Adipose tissue (tissue), 3 donors: ENCODE measurements at places on chromosomes 16 and 17. TPM values are rescaled to one million over a fixed set of nuclear protein-coding genes. Genes with fewer than 3 reads are reported as not detected.

The C17orf50 gene
- polyA plus RNA-seq = not detected

The CYLD gene
- polyA plus RNA-seq = 12.5 TPM

The RGS9 gene
- 4.5 TPM for polyA plus RNA-seq

The CFAP52 gene
- polyA plus RNA-seq = 0.22 TPM

The UTS2R gene
- 0.32 TPM for polyA plus RNA-seq

The ZSCAN10 gene
- polyA plus RNA-seq = not detected

The GSE1 gene
- polyA plus RNA-seq = 85.3 TPM

The ABCA8 gene
- 32.8 TPM for polyA plus RNA-seq

The APOH gene
- polyA plus RNA-seq = 0.13 TPM

The DYNLRB2 gene
- not detected for polyA plus RNA-seq

The PTX4 gene
- polyA plus RNA-seq = not detected

The HBM gene
- polyA plus RNA-seq = not detected

The ABCC6 gene
- polyA plus RNA-seq = 9.0 TPM

The GPR139 gene
- not detected for polyA plus RNA-seq

The GCGR gene
- 0.12 TPM for polyA plus RNA-seq

The SPOP gene
- polyA plus RNA-seq = 36.8 TPM

The ZFP90 gene
- polyA plus RNA-seq = 5.2 TPM

The TNFAIP1 gene
- polyA plus RNA-seq = 38.0 TPM

The TEDC2 gene
- 0.92 TPM for polyA plus RNA-seq

The IL21R gene
- not detected for polyA plus RNA-seq

The ERI2 gene
- polyA plus RNA-seq = 8.2 TPM

The FOXO3B gene
- polyA plus RNA-seq = 1.3 TPM

The KRT14 gene
- polyA plus RNA-seq = 7.8 TPM

The TRPV3 gene
- polyA plus RNA-seq = 0.90 TPM

The CALB2 gene
- 40.5 TPM for polyA plus RNA-seq

The ARL17B gene
- 13.5 TPM for polyA plus RNA-seq

The ZP2 gene
- polyA plus RNA-seq = not detected

The GJC1 gene
- polyA plus RNA-seq = 0.95 TPM

The SUMO2 gene
- polyA plus RNA-seq = 31.2 TPM

The ICAM2 gene
- polyA plus RNA-seq = 63.9 TPM

The NOTUM gene
- 0.31 TPM for polyA plus RNA-seq

The MFSD6L gene
- 0.34 TPM for polyA plus RNA-seq

The KSR1 gene
- polyA plus RNA-seq = 203 TPM

The CCDC154 gene
- 0.55 TPM for polyA plus RNA-seq

The SMIM22 gene
- polyA plus RNA-seq = 46.3 TPM

The RASL10B gene
- 21.1 TPM for polyA plus RNA-seq

The IRX5 gene
- polyA plus RNA-seq = 0.24 TPM

The KIF18B gene
- polyA plus RNA-seq = 0.22 TPM

The C16orf54 gene
- polyA plus RNA-seq = 0.37 TPM

The ST6GALNAC1 gene
- polyA plus RNA-seq = 7.0 TPM

The TSPAN10 gene
- 1.3 TPM for polyA plus RNA-seq

The LUC7L3 gene
- 64.0 TPM for polyA plus RNA-seq

The PIGQ gene
- polyA plus RNA-seq = 47.7 TPM

The TPPP3 gene
- polyA plus RNA-seq = 33.7 TPM
